ENCODE measurements at places on chromosomes 5 and 9.

DNA sequence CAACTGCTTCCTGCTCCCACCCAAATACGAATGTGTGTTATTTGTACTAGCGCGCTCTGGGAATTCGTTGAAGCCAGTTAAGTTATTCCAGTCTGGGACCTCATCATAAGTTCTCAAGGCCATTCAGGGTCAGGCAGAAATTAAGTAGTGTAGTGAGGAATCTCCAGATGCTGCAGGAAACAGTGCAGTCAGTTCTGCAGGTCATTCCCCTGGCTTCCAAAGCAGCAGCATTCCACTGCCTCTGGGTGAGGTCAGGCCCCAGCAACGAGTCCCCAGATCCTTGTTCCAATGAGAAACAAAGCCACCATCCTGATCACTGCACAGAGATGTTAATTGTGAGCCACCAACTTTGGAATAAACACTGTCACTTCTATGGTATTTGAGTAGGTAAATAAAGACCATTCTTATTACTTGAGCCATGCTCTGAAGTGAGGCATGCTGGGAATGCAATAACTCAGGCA, 33.1 kb downstream of the SVEP1 start:
- DNase-seq: no peak

- DNase-seq: peak; percentile 9
Observed at GRCh38 chr5:73030531-73030930, 74.7 kb downstream of the FCHO2 start.

- DNase-seq: no peak
Observed at GRCh38 chr5:52107210-52107905, 680.4 kb upstream of the ITGA1 start.

DNA sequence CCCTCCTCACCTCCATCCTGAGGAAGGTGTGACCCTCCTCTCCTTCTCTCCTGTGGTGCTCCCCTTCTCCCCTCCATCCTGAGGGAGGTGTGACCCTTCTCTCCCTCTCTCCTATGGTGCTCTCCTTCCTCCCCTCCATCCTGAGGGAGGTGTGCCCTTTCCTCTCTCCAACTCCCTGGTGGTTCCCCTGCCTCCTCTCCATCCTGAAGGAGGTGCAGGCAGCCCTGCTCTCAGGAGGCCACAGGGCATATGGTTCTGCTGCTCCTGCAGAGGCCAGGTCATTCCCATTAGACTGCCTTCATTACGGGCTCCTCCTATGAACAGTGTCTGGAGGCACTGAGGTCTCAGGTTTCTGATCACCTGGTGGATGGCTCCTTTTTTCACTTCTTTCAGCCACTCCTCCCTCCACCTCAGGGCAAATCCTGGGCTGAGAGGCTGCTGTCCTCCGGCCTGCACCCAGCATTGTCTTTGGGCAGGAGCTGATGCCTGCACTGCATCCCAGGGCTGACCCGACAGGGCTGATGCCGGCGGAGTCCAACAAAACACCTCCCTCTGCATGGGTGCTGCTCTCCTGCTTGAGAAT, 197.1 kb downstream of the MED10 start:
- no peak for DNase-seq

DNA sequence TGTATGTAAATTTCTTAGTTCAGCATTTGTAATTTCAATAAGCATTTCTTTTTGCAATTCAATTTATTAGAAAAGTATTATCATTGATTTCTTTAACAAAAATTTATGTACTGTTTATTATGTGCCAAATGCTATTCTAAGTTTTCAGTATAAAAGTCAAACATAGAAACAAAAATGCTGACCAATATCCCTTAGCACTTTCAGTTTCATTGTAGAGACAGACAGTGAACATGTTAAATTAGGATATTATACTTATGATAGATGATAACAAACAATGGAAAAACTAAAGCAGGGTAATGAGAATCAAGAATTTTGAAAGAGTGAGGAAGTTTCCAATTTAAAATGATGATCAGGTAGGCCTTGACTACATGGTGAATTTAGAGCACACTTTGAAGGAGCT, 1106.0 kb downstream of the TAF11L14 start:
- DNase-seq: no peak

DNA sequence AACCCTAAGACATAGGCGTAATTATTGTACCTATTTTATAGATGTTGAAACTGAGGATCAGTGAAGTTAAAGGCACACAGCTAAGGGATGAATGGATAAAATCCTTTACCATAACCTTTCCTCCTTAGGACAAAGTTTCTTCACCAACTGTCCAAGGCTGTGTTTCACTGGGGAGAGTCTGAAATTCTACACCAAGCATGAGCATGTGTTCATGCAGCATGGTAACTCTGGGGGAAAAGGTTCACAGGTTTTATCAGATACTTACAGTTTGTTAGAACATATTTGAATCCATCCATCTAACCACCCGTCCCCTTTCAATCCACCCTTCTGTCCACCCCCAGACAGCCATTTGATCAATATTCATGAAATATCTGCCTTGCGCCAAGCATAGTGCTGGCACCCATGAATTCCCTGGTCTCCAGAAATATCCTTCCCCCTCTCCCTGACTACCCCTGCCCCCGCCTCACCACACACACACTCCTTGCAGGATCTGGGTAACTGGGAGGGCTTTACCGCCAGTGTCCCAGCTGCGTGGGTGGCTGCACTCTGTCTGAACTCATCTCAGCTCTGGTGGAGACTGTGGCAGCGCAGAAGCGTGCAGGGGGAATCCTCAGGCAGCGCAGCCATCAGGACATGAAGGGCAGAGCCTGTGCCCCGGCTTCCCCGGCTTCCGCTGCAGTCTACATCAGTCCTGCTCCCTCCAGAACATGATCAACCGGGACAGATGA, 6.3 kb upstream of the KCNIP1 start:
- peak; percentile 47 for DNase-seq

DNA sequence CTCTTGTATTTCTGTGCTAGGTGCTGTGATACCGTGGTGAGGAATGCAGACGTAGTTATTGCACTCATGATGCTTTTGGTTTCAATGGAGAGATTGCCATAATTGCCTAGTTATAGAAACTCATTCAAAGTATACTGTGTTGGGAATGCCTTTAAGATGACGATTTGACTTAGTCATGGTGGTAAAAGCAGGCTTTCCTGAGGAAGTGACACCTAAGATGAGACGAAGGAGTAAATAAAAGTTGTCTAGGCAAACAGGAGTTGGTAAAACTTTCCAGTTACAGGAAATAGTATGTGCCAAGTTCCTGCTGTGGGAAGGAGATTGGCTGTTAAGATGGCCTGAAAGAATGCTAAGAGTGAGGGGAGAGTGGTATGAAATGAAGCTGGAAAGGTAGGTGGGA, 48.1 kb downstream of the FOCAD start:
- DNase-seq: peak; percentile 74

GRCh38 chr5:157047898-157048297, 11.0 kb downstream of the HAVCR1 start:
- no peak for DNase-seq

Data from fibroblast of skin of right quadriceps (primary cell).